ENCODE measurements at places on chromosomes 11 and 22. TPM values are rescaled to one million over a fixed set of nuclear protein-coding genes. Genes with fewer than 3 reads are reported as not detected.

DNA sequence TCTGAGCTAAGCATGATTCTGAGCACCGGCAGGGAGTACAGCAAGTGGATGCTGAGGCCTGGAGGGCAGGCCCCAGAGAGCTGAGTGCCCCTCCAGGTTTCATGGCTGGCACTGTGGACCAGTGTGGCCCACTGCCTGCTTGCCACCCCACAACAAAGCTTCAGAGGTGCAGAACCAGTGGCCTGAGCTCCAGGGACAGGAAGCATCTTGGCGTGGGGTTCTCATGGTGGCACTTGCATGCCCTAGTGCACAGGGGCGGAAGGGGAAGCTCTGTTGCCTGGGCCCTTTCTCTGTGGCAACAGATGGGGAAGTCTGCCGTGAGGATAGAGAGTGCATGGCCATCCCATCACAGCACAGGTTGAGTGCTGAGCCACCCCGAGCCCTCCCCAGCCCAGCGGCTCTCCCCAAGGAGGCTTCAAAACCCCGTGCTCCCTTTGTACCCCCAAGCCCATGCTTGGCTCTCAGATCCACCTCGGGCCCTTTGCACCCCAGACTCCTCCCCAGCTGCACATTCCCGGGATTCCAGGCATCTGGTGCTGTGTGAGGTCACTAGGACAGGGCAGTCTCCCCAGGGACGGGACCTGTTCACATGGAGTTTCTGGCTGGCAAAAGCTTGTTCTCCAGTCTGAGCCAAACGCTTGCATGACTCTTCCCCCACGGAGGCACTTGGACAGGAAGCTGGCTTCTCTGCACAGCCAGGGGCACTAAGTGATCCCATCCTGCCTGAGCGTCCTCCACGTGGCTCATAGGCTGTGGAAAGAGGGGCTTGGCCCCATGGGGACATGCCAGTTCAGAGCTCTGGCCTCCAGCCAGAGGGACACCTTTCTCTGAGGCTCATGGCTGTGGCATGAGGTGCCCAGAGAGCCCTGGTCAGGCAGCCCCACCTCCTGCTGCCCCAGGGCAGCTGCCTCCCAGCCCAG is 4.2 kb downstream of the SLC25A1 start:
- DNase-seq, result no peak

DNA sequence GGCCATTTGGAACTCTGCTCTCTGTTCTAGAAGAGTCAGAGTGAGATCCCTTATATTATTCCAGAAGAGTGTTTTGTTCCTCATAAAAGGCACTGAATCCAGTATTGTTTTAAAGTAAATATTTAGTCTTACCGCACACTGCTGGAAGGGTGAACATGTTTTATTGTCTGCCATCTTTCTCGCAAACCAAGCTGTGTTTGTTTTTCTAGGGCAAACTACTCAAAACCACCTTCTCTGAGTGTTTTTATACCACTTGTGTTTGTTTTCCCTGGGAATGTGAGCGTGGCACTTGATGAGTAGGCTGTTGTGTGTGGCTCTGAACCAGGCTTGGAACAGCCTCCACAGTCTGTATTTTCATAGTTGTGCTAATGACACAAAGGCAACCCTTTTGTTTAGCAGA is 89.8 kb downstream of the DBX1 start:
- no peak for DNase-seq

DNA sequence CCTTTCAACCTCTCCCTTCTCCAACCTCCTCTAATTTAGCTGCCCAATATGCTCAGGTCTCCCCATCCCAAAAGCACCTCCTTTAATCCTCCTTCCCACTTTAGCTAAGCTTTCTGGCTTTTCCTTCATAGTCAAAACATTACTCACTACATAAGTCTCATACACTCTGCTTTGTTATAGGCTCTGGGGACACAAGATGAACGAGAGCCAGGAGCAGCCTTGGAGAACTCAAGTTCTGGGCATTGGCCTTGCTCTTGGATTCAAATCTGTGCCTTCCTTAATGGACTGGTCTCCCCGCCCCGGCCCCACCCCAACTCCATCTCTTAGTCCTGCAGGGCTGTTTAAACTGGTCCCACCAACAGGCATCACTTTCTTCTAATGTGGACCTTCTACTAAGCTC is 11.4 kb upstream of the HPX start:
- no peak for DNase-seq

GRCh38 chr11:63567044-63567840 is 4.1 kb upstream of the PLAAT2 start:
- no peak for DNase-seq

- no peak for DNase-seq
Measured at GRCh38 chr11:70297341-70297740, 26.9 kb downstream of the PPFIA1 start.

DNA sequence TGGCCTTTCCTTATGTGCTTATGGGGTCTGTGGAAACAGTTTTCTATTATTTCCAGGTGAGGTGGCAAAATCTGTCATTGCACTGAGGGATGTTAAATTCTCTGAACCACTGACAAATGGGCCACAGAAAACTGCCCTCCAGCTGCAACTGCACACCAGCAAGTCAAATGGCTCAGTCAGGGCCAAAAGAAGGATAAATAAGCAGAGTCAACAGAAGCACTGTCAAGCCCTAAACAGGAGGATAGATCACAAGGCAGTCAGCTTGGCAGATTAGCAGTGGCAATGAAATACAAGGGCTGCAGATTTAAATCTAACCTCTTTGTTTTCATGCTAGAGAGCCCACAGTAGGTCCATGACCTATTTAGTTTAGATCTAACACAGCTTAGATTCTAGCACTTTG is 435.6 kb downstream of the ETS1 start:
- no peak for DNase-seq

DNA sequence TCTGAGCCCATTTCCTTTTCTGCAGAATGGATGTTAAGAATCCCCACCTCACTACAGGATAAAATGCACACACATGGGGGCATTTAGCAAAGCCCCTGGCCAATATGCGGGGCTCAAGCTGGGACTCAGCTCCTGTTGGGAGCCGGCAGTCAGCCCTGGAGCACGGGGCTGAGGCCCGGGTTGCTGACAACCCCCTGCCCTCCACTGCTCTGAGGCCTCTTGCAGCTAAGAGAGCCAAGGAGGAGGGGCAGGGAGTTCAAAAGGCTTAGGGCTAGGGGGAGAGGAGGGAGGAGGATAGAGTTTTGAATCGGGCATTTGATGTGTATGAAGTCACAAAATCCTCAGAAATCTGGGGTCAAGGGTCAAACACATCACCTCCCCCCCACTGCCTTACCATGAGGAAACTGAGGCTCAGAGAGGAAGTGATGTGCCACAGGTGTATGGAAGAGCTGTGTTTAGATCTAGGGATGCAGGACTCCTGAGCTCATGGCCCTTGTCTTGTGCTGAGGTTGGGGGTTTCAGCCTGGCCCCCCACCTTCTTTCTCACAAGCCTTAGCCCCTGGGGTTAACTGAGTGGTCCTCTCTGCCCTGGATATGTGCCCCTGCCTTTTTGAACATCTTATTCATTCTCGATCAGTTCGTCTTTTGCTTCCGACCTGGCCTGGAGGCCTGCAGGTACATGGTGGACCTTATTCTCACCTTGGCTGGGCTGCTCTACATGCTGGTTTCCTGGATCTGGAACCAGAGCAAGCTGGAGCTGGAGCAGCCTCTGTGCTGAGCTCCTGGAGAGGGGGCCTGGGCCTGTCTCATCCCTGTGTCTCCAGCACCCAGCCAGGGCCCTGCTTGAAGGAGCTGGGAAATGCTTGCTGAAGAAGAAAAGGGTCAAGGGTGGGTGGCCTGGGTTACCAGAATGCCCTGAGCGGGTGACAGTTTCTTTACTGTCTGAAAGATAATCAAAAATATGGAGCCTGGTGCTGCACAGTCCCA is 80.3 kb downstream of the LRRC32 start:
- DNase-seq, result no peak

DNA sequence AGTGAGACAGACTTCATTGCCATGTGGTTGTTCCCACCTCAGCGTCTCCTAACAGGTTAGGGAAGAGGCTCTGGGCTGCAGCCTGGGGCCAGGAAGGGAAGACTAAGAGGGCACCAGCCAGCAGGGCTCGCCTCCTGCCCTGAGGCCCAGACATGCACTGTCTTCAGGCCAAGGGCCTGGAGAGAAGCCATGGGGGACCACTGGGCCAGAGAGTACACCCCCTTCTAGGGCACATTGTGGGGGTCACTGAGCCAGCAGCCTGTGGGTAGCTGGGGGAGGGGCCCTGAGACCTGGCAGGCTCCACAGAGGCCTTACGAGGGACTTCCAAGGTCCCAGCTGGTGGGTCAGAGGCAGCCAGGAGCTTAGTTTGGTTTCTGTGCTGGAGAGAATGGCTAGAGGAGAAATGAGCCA is 25.0 kb upstream of the MYRF start:
- no peak for DNase-seq

DNA sequence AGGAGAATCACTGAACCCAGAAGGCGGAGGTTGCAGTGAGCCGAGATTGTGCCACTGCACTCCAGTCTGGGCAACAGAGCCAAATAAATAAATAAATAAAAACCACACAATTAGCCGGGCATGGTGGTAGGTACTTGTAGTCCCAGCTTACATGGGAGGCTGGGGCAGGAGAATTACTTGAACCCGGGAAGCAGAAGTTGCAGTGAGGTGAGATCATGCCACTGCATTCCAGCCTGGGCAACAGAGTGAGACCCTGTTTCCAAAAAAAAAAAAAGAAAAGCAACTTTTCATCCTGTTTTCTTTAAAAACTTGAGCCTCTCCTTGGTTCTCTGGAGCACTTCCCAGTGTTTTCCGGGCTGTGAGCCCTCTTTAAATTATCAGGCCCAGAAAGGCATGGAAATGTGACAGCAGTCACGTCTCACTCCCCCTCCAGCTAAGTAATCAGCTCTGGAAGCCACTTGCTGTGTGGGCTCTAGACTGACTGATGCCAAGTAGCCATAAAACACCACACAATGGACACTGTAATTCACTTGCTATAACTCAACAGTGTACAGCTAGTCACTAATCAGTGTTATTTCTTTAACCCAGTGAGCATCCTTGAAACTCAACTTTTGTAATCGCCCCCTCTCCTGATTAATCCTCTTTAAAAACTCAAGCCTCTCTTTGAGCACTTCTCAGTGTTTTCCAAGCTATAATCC is 13.0 kb upstream of the MCHR1 start:
- no peak for DNase-seq

DNA sequence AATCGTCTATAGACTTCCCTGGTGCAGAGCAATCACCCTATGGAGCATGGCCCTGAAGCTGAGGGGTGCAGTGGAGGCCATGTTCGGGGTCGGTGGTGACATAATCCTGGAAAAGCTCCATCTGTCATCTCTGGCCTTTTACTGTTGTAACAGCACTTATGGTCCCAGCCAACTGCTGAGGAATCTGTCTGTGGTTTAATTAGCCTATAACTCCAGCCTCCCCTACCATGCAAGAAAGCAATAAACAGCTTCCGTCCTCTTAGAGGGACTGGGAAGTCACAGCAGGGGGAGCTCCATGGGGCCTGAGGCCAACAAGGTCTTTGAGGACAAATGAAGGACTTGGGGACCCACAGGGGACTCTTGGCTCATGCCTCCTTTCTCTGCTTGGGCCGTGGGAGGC is 159.1 kb upstream of the NECTIN1 start:
- no peak for DNase-seq

DNA sequence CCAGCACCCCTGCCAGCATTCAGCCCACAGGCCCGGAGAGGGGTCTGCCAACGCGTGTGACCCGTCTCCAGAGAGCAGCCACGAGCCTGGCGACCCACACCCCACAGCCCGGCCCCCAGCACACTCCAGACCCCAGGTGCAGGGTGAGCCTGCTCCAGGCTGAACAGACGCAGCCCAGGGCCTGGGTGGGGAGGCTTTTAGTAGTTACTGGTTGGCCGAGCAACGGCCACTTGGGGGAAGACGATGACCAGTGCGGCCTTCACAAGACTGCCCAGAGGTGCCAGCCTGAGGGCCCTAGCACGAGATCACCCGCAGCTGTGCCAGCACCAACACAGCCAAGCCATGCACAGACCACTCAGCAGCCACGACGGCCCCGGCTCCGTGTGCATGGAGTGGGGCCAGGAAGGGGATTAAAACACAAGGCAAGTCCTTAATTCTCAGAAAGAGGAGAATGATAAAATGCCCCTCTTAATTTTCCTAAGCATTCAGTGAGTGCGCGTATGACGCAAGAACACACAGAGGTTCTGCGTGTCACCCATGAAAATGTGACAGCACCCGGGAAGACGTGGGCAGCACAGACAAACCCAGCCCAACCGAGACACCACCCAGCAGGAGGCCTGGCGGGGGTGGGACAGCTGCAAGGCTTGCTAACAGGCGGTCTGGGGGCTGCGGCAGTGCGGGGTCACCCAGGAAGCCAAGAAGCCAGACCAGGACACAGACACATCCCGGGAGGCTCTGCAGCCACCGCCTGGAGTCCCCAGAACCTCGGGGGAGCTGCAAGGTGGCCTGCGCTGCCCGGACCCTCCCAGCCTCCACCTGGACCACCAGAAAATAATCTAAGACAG is 47.6 kb downstream of the BRD1 start:
- no peak for DNase-seq

DNA sequence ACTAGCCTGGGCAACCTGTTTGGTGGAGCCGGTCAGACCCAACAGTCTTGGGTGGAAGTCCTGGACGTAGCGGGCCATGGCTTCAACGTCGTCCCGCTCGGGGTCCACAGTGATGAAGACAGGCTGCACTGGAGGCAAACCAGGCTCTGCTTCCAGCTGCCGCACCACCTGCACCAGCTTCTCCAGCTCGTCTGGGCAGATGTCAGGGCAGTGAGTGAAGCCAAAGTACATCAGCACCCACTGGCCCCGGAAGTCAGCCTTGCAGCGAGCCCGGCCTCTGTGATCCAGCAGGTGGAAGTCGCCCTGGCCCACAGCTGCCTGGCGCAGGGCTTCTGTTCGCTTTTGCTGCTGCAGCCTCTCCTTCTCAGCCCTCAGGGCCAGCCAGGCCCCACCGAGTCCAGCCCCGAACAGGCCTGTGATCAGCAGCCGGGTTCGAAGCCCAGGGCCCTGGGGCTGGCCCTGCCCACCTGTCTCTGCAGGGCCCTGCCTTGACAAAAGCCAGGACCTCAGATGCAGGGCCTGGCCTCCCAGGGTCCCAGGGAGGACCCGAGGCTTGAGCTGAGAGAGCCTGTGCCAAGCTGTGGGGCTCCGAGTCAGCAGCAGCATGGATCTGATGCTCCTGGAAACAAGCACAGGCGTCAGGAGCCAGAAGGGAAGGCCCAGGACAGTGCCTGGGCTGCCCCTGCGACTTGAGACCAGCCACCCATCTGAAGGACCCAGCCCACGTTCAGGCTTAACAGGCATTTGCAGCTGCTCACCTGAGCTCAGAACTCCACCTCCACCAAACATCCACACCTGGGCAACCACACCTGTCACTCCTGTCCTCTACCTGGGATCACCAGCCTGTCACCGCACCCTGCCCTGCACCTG is 1.4 kb downstream of the SCO2 start:
- DNase-seq, result no peak

The TMEM191C gene
- 1.2 TPM for total RNA-seq

The MS4A14 gene
- total RNA-seq, result not detected

The SEPTIN3 gene
- 0.42 TPM for total RNA-seq

The IGF2 gene
- total RNA-seq, result 590 TPM

The CDON gene
- 24.4 TPM for total RNA-seq

All from osteocyte (in vitro differentiated cells).